ENCODE measurements at places on chromosomes 12 and 14.
A peak's percentile ranks its signal among the peaks of the same experiment; 100 is the strongest.

DNA sequence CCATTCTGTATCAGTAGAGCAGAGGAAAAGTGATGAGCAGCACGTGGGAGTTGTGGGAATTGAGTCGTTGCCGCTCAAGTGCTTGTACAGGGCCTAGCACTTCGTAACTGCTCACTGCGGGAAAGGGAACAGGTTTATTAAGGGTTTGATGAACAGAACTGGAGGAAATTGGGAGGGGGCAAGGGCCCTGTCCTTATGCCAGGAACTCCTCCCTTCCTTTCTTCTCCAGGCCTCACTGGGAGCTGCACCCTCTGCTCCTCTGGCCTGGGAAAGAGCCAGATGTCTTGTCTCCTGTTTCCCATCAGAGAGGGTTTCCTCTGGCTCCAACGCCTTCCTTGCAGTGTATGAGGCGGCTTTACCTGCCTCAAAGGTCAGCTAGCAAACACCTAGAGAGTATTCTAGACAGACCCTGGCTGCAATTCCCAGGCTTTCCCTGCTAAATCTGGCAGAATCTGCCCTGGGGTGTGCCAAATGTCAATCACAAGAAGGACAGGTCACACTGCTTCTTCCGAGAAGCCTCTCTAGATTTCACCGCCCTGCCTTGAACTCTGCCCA is 78.4 kb downstream of the NTF3 start:
- peak; percentile 16 for DNase-seq

DNA sequence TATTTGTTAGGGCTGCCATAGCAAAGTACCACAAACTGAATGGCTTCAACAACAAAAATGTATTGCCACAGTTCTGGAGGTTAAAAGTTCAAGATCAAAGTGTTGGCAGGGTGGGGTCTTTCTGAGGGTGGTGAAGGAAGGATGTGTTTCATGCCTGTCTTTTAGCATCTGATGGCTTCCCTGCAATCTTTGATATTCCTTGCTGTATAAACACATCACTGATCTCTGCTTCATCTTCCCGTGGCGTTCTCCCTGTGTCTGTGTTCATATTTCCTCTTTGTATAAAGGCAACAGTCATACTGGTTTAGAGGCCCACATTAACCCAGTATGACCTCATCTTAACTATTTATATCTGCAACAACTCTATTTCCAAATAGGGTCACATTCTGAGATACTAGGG is 167.5 kb downstream of the BTG1 start:
- DNase-seq, result no peak

- DNase-seq, result no peak
Measured at GRCh38 chr14:98219638-98220037, 1052.4 kb downstream of the BCL11B start.

GRCh38 chr12:101107032-101107763 is 102.8 kb downstream of the SLC5A8 start:
- no peak for DNase-seq

DNA sequence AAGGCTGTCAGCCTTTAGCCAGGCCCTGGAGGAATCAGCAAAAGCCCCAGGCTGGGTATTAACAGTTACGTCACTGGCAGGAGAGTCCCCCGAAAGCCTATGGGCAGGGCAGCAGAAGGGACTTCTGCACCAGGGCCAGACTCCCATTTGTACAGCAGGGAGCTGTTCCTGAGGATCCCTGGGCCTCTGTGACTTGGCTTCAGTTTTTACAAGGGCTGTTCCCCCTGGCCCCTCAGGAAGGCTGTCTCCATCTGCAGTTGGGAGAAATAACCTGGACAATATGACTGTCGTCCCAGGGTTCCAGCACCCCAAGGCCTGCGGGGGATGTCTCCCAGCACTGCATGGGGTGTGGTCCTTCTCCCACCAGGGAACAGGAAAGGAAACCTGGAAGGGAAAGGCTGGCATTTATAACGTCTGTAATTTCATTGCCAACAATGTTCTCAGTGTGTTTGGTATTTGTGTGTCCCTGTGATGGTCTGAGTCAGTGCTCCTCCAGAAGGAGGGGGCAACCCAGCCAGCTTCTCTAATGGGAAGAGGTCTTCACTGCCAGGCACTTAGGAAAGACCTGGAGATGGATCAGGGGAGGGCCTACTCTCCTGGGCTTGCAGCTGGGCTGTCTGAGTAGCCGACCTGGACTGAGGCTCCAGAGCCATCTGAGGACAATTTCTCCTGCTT is 42.4 kb downstream of the ERH start:
- no peak for DNase-seq

- DNase-seq, result no peak
Measured at GRCh38 chr12:49046129-49046895, 14.3 kb downstream of the KMT2D start.

DNA sequence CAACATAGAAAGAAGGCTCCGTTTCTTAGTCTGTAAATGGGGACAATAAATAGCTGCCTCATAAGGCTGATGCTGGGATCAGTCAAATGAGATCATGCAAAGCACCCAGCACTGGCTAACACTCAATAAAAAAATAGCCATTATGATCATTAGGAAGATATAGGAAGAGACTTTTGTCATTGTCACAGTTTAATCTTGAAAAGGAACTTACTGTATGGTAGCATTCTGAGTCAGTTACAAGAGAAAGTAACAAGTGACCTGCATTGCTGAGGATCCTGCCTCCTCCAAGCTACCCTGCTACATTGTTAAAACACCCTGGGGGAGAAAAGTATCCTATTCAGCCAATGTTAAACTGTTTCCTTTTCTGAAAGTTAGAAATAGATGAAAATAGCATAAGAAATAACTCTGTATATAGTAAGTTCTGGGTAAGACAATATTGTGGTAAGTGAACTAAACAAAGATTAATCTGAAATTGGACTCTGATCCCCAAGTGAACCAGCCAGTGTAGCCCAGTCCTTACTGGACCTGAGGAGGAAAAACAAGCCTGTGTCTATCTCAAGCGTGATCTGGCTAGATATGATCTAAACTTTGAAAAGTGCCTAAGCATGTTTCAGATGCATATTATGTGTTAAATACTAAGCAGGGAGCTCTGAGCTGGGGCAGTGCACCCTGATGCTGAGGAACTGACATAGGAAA is 3.6 kb upstream of the NUDT4 start:
- DNase-seq, result no peak

All from right forelimb (tissue), 1 donor.